T-cell (primary cell): ENCODE measurements at places on chromosomes 1 and 21.

- no peak for DNase-seq
Measured at GRCh38 chr1:5830771-5831599, 161.2 kb downstream of the NPHP4 start.

- no peak for DNase-seq
Measured at GRCh38 chr1:20884513-20884912, 97.4 kb upstream of the HP1BP3 start.

DNA sequence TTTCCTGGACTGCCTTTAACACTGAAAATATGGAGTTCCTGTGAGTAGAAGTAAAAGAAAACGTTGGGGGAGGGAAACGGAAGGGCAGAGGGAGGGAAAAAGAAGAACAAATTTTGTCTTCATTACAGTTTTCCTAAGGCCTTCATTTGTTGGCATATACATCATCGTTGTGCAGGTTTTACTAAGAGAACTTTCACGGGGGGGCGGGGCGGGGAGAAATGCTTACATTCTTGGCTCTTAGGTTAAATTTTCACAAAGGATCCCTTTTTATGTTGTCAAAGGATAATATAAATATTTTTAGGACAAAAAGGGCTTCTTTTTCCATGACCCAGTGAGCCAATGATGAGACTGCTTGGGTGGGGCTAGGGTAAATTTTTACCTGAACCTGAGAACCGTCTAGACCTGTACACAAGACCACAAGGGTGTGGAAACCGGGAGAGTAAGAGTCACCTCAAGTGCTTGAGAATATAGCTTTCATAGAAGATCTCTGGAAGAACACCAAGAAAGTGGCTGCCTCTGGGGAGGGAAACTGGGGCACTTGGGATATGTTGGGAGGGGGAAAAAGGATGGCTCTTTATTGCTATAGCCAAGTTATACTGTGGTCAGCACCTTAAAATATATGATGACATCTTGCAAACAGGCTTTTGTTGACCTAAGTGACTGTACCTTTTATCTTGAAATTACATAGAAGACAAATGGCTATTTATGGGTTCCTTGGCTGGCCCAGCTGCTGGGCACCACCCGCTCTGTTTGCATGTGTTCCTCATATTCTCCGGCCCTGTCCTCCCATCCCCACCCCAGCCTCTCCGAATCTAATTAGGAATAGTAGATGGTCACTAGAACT, 2.0 kb upstream of the UTP25 start:
- no peak for DNase-seq

GRCh38 chr1:213003256-213003655, 12.4 kb downstream of the ANGEL2 start:
- DNase-seq = no peak

GRCh38 chr1:43232074-43232473, 37.7 kb upstream of the TMEM125 start:
- DNase-seq = no peak

DNA sequence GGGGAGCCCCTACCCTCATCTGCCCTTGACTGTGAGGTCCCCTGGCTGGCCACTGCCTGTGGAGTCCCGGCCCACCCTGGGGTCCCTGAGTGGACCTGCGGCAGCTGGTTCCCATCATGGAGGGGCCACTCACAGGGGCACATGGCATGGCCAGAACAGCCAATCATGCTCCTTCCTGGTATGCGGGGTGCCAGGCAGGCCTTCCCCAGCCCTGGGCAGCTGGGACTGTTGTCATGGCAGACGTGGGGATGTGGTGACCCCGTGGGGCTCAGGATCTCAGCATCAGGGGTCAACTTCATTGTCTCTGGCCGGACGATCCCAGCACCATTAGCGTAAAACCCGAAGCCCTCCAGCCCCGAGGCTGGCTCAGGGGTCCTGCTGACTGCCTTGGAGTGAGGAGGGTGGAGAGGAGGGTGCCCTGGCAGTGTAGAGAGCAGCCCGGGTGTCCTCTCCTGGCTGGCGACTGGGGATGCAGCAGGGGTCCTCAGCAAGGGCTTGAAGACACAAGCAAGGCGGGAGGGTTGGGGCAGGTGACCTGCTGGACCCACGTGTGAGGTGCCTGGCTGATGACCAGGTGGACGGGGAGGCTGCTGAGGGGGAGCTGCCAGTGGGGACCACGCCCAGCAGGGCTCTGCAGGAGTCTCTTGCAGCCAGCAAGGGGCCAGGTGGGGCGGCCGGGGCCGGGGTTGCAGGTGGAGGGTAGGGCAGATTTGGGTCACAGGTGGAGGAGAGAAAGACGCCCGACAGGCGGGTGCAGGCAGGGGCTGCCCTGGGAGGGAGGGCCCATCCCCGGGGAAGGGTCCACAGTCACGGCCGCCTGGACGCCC, 45.1 kb downstream of the TRIM11 start:
- no peak for DNase-seq

DNA sequence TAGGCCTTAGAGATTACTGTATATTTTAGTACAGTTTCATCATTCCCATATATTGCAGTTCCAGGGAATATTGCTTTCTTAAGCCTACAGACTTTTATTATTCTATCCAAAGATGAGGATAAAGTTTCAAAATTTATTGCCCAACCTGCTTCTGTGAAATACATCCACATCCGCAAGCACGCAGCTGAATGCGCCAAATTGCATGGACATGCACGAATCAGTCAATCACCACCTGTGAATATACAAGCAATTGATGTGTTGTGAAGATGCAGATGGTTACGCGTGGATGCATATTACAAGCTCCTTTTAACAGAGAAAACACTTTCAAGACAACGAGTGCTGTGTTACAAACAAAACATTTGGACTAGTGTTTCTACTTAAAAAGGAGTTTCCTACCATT, 577.8 kb upstream of the PLXNA2 start:
- DNase-seq = no peak

DNA sequence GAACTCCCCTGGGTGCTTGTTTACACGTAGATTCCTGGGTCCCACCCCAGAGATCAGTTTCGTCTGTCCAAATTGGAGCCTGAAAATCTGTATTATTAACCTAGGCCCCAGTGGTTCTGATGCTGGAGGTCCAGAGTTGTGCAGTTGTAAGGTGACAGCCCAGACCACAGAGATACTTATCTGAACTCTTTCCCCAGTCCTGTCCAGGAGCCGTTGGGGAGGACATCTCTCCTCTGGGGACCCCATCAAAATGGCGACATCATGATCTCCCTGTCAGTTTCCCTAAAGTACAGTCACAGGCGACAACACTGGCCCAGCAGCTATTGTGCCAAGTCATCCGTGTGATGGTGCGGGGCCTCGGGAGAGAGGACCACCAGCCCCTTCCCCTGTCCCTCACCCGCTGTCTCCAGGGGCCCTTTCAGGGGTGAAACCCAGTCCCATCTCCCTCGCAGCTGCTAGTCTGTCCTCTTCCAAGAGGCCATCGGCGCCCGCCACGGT, 749 bp upstream of the EFHD2 start:
- no peak for DNase-seq

DNA sequence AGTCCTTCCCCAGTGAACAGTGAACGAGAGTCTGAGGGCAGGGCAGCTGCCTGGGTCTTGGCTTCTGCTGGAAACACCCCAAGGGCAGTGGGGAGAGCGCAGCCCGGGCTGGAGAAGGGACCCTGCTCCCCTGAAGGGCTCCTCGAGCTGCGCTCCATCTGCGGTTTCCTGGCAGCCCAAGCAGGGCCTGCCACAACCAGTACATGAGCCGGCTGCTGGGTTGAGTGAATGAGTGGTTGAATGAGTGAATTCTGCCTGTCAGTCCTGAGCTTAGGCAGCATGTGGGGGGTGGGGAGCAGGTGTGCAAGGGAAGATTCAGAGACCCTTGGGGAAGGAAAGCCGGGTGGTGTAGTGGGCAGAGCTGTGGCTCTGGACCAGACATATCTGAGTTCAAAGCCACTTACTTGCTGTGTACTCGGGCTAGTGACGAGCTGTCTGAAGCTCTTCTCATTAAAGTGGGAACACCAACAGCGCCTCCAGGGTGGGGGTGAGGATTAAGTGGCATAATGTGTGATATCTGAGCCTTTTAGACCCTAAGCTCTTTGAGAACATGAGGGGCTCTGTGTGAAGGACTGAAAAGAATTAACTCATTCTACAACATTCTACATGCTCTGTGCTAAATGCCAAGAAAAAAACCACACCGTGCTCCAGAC, 3.7 kb downstream of the OPRD1 start:
- DNase-seq = no peak

DNA sequence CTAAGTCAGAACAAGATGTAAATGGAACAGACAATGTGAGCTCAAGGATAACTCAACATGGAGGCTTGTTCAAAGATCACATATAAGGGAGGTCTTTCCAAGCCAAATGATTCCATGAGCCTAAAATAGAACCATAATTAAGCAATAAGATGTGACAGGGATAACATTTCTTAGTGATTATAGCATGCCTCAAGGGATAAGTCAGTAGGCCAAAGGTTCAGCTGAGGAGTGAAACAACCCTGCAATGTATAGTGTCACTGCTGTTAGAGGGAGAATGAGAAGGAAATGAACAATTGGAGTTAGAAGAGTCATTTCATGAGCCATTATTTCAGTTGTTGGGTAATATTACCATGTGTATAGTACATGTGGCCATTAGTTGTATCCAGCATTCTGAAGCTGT, 25.0 kb downstream of the GORAB start:
- DNase-seq = no peak

- no peak for DNase-seq
Measured at GRCh38 chr1:45302505-45303150, 24.1 kb upstream of the HPDL start.

DNA sequence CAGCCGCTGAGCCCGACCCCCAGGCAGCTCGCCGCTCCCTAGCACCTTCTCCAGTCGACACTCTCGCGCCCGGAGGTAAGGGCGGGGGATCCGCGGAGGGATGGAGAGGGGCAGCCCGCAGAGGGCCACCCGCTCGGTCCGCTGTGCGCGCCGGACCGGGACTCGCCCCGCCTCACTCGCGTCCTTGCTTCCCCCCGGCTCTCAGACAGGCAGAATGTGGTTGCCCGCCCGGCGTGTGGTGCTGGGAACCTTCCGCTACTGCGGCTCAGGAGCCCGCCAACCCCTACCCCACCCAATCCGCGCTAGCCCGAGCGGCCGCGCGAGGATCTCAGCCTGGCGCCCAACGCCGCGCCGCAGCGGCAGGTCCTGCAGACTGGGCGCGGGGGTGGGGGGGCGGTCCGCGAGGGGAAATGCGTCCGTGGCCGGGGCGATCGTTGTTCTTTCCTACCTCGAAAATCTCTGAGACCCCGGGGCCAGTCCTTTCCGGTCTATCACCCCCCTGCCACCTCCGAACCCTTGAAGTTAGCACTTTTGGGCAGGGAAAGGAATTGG, 404 bp downstream of the LRRC8C start:
- peak; percentile 43 for DNase-seq

DNA sequence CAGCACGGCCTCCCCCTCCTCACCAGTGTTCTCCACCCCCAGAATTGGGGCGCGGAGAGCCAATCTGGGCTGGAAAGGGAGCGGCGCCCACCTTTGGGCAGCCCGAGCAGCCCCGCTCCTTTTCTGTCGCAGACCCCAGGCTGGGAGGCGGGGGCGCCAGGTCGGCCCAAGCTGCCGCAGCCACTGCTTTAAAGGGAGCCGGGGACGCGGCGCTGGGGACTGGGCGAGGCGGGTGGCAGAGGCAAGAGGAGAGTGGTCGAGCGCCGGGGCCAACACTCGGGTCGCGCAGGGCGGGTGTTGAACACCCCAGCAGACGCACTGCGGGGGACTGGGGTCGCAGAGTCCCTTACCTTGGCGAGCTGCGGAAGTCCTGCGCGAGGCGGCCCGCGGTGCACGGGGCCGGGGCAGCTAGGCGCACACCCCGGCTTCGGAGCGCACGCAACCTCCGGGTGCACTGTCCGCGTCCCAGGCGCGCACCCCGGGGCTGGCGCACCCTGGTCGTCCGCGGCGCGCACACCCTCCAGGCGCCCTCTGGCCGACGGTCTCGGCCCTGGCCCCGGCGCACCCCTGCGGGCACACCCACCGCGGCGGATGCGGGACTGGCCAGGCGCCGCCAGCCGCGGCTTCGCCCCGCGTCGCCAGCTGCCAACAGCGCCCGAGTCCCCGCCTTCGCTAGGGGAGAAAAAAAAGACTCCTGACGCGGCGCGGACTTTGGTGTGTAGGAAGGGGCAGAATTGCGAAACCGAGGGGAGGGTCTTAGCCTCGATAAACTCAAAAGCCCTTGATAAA, at the start of gene KANK4:
Gene KANK4 (minus strand): TSS at position 679 of the 789 bp plus-strand sequence. CDS start 37,870 bp downstream, outside the sequence.
- DNase-seq = no peak

GRCh38 chr1:160952129-160952510, 2.5 kb downstream of the ITLN2 start:
- DNase-seq = no peak

- DNase-seq = no peak
Measured at GRCh38 chr21:45403133-45403824, 1.7 kb upstream of the COL18A1 start.

DNA sequence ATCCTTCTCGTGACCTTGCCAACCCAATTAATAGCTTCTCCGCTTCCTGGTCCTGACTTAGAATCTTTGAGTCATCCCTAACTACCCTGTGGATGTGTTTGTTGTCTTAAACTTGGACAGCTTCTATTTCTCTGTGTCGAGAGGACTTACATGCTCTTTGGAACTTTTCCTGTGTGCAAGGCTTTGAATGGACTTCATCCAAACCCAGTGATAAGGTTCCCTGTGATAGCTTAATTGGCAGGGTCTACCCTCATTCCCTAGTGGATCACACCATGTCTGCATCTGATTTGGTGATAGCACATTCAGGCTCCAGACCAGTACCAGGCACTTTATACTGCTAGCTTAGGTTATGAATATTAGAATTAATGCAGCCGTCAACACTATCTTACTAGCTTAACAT, 378.2 kb upstream of the KAZN start:
- no peak for DNase-seq

DNA sequence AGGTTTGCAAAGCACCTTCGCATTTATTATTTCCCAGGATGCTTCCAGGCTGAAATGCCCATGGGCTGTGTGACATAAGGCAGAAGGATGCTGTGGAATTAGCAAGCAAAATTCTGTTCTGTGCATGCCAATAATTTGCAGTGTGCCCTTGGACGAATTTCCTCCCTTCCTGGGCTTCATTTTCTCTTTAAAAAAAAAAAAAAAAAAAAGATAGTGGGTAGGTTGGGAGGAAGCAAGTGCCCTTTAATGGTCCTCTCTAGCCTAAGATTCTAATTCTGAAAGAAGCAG, 2.5 kb upstream of the ID3 start:
- DNase-seq = no peak

GRCh38 chr1:243312952-243313634, 57.3 kb downstream of the SDCCAG8 start:
- DNase-seq = no peak

- DNase-seq = no peak
Measured at GRCh38 chr1:118160806-118161205, 24.2 kb downstream of the SPAG17 start.

DNA sequence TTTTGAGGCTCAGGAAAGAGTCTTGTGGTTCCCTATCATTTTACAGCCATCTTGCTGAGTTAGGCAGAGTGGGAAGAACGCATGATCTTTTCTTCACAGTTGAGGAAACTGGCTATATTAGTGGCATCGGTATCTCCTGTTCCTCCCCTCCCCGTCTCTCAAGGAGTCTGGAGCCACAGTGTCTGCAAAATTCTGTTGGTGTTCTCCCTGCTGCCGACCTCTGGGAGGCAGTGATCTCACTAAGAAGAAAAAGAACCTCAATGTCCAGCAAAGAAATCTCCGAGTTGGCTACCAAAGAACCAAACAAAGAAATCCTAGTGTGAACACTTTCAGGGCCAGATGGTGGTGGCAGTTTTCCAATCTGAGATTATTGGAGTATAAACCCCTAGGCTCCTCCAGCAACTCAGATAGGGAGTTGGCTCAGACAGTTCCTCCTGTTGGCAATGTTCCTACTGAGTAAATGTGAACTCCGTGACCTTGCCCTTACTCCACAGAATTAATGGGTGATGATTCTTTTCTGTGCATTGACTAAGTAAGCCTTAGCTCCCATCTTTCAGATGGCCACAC, 41.2 kb downstream of the PRAMEF20 start:
- no peak for DNase-seq

- DNase-seq = no peak
Measured at GRCh38 chr1:147651466-147651865, 18.9 kb downstream of the ACP6 start.
